ENCODE measurements at places on chromosomes 7 and 10.

GRCh38 chr7:134640842-134641715 lies 5.6 kb upstream of the BPGM start:
- DNase-seq = no peak

DNA sequence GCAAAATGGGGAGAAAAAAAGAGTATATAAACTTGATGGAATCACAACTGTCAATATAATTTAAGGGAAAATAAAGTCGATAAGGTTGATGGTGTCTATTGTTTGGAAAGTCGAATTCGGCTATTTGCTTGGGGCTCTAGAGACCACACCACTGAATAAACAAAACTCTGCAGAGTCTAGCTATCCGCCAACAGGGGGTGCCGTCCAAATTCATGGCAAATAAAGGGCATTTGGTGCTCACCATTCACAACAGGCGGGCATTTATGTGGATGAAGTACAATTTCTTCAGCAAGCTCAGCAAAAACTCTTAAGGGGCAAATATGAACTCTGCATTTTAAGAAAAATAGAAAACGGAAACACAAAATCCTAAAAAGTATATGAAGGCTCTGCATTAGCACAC lies 23.3 kb downstream of the CD36 start:
- no peak for DNase-seq

DNA sequence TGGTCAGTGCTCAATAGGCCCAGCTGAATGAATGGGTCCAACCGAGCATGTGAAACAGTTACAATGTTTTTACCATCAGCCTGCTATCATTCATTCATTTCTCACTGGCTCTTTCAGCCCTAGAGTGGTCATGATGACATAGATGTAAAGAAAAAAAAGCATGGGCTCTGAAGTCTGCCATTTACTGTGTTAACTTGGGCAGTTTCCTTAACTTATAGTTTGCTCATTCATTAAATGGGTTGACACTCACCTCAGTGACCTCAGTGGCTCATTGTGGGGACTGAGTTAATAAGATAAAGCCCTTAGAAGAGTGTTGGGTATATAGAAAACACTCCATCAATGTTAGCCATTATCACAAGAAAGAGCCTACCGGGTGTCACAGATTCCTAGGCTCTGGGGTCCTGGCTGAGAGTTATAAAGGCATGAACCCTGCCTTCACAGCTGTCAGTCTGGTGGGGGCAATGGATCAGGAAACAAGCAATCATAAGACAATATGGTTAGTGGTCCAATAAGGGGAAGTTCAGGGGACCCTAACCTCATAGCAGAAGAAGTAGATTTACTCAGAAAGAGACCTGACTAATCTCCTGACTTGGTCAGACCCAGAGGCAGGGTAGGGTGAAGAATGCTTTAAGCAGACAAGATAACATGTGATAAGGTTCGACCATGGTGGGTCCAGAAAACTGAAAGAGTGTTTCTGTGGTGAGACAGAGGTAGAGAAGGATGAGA lies 29.7 kb upstream of the GPAM start:
- peak; percentile 20 for DNase-seq

DNA sequence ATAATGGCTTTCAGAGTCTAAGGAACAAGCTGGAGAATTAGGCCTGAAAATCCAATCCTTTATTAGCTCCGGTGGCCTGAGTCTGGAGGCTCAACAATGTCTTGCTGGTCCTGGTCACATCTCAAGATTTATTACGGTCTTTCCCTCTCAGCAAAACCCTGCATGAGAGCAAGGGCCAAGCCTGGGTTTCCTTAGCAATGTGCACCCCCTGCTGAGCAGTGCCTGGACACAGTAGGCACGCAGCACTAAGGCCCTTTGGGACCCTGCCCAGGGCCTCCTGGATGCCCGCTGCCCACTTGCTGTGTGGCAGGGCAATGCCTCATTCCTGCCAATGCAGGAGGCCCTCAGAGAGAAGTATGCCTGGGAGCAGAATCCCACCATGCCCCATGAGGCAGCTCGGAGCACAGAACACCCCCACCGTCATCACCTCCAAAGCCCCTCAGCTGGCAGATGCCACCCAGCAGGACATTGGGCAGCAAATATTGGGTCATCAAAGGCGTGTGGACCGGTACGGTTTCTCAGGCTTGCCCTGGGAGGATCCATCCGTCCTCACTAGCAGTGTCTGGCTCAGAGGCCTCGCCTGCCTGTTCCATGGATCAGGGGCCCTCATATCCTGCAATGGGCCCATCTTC lies 156.4 kb downstream of the OAT start:
- DNase-seq = no peak

- no peak for DNase-seq
Measured at GRCh38 chr7:27172823-27173510, 1.2 kb downstream of the HOXA10 start.

- DNase-seq = no peak
Measured at GRCh38 chr7:7256731-7257274, 74.5 kb downstream of the C1GALT1 start.

DNA sequence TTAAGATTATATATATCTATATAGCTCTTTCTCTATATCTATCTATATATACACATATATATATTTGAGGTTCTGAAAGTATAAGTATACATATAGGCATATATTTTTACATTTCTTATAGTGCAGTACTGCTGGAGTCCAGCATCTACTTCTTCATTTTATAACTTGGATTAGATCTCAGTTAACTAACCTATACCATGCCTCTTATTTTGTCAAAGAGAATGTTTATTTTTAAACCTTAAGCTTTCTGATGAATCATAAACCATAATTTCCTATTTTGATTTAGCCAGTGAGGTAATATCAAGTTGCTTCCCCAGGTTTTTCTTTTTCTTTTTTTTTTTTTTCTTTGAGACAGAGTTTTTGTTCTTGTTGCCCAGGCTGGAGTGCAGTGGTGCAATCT lies 8.1 kb downstream of the ZNF32 start:
- no peak for DNase-seq

DNA sequence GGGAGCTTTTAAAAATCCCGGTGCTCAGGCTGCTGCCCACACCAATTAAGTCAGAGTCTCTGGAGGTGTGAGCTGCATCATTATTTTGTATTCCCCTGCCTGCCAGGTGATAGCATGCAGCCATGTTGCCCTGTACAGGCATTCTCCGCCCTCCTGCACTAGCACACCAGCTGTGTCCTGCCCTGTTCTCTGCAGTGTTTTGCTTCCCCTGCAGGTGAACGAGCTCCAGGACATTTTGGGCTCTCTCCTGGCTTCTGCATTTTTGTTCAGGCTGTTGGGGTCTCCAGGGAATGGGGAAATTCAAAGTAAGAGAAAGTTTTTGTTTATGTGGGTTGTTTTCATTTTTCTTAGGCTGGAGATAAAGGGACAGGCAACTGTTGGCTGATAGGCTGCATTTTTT lies 271.0 kb upstream of the COBL start:
- DNase-seq = no peak

DNA sequence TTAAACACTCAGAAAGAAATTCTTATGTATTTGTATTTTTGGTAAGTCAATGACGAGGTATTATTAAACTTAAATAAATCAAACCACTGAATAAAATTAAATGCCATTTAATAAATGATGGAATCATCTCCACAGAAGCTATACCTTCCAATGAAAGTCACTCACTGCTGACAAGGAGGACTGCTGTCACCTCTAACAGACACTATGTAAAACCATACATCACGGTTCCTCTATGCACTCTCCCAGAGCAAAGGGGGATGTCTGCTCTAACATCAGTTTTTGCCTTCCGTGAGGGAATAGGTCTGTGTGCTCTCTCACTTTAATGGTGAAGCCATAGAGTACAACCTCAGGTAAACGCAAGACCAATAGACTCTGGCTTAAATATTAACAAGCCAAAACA lies 99.7 kb upstream of the DDC start:
- DNase-seq = no peak

- DNase-seq = no peak
Measured at GRCh38 chr10:8036506-8037198, 17.8 kb upstream of the GATA3 start.

DNA sequence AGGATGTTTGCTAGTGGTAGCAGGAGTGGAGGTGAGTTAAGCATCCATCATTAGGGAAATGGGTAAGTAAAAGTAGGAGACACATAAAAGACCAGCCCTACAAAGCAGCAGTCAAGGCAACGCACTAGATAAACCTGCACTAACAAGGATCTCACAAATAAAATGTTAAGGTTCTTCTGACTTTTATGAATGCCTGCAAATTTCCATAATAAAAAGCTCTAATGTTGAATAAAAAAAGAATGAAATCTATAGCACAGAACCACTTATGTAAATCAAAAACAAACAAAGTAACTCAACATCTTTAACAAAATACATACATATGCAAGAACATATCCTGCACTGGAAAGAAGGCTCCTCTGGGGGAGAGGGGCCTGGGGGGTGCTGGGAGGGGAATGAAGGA lies 4.6 kb downstream of the SGMS1 start:
- no peak for DNase-seq

GRCh38 chr7:133044722-133045473 lies 37.0 kb downstream of the CHCHD3 start:
- DNase-seq = no peak
